Breast epithelium (tissue), 4 donors: ENCODE measurements at places on chromosomes 3 and 15. TPM values are rescaled to one million over a fixed set of nuclear protein-coding genes. Genes with fewer than 3 reads are reported as not detected.

Gene IGSF11
- 1.9 TPM for total RNA-seq

Gene TMEM207
- total RNA-seq = not detected

DNA sequence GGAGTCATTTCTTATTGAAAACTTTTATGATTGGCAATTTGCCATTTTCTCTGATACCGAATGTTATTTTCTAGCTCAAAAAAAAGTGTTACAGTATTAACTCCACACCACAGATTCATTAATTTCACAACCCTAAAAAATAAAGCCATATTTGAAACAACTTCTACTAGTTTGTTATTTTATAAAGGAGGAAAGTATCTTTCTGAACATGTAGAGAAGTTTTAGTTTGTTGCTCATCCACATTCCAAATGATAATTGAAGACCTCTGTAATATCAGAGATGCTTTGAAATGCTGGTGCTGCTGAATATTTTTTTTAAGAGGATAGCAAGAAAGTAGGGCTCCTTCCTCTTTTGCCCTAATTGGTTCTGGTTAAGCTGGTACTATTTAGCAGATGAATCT lies 1.9 kb downstream of the VGLL3 start:
- no peak for DNase-seq

Gene CHRNB4
- not detected for total RNA-seq

- no peak for DNase-seq
Observed at GRCh38 chr3:192409838-192410683, 317.3 kb downstream of the FGF12 start.

GRCh38 chr15:45653702-45654424 lies 19.0 kb downstream of the SQOR start:
- DNase-seq = no peak

DNA sequence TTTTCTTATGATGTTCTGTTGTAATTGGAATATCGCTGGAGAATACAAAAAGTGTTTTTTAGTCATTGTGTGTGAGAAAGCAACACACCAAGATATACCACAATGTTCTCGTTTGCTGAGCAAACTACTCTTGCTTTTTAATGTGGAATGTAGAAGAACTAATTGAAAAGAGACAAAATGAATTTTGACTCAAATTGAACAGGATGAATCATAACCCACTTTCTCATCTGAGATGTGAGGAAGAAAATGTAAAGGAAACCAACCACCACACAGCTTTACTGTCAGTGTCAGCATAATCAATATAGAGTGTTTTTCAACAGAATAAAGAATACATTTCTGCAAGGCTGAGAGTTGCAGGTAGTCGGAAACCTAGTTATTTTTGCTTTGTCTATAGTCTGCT lies 448.8 kb upstream of the TPRG1 start:
- DNase-seq = no peak
